ENCODE measurements at places on chromosomes 6 and 20.

DNA sequence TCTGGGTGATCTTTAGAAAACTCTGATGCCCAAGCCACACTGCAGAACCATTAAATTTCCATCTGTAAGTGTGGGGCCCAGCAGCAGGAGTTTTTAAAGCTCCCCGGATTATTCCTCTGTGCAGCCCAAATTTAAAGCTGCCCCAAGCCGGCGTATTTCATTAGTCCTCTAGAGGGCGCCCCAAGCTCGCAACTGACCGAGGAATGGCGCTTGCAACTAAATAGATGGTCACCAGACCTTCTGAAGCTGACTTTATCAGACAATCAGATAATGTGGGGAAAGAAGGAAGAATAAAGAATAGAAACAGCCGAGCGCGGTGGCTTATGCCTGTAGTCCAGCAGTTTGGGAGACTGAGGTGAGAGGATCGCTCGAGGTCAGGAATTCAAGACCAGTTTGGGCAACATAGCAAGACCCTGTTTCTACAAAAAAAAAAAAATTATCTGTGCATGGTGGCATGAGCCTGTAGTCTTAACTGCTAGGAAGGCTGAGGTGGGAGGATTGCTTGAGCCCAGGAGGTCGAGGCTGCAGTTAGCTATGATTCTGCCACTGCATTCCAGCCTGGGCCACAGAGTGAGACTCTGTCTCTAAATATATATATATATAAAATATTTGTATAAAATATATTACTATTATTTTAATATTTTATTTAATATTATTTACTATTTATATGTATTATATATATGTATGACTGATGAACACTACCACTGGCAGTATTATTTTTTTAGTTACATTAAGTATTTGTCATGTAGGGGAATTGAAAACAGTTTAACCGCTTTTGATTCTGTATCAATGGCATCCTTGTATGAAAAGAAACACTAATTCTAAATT lies 56.0 kb downstream of the OTOR start:
- peak; percentile 63 for DNase-seq

DNA sequence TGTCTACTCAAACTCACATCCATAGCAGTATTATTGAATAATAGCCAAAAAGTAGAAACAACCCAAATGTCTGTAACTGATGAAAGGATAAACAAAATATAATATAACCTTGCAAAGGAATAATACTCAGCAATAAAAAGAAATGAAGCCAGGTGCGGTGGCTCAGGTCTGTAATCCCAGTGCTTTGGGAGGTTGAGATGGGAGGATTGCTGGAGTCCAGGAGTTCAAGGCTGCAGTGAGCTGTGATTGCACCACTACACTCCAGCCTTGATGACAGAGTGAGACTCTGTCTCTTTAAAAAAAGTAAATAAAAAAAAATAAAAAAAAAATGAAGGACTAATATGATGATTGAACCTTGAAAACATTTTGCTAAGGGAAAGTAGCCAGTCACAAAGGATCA lies 22.1 kb upstream of the KIF16B start:
- no peak for DNase-seq

- DNase-seq = peak; percentile 77
Observed at GRCh38 chr6:135180542-135181332, at the start of gene MYB. Gene MYB, plus strand, starts transcription at chr6:135181308. Its CDS starts 206 bp downstream, at chr6:135181514.

GRCh38 chr6:130115036-130115435 lies 96.7 kb downstream of the L3MBTL3 start:
- no peak for DNase-seq
